Left lung (tissue), 14 donors: ENCODE measurements at places on chromosomes 4 and X. TPM values are rescaled to one million over a fixed set of nuclear protein-coding genes. Genes with fewer than 3 reads are reported as not detected.

Gene F8A3
- polyA plus RNA-seq = 12.7 TPM

Gene HTRA3
- polyA plus RNA-seq = 10.7 TPM

Gene KIT
- 73.1 TPM for polyA plus RNA-seq

Gene WDR17
- polyA plus RNA-seq = 10.7 TPM

Gene MXRA5
- 0.20 TPM for polyA plus RNA-seq

Gene PSMD10
- 85.0 TPM for polyA plus RNA-seq
